ENCODE measurements at places on chromosomes 7 and 10. TPM values are rescaled to one million over a fixed set of nuclear protein-coding genes. Genes with fewer than 3 reads are reported as not detected.

The DPYSL4 gene
- polyA plus RNA-seq = 4.6 TPM

The PIP gene
- not detected for polyA plus RNA-seq

The ZNF488 gene
- 2.2 TPM for polyA plus RNA-seq

The UTF1 gene
- not detected for polyA plus RNA-seq

The TWIST1 gene
- 0.61 TPM for polyA plus RNA-seq

The APBB1IP gene
- polyA plus RNA-seq = 3.3 TPM

The ZNF804B gene
- 0.04 TPM for polyA plus RNA-seq

The FAM13C gene
- polyA plus RNA-seq = 5.7 TPM

The AGBL3 gene
- polyA plus RNA-seq = 4.4 TPM

DNA sequence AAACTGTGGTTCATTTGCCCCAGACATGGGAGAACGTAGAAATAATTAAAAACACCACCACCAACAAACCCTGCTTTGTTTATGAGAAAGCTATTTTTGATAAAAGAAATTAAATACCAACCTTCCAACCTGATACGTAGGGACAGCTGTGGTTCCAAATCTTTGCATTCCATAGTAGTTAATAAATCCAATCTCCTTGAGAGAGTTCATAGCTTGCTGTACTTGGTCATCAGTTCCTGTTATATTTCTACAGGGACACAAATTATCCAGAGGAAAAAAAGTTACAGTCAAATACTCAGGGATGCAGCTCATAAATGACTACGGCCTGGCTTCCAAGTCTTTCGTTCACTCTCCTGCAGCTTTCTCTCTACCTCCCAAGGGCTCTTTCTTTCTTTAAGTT lies 41.1 kb downstream of the PUS7 start:
- no peak for DNase-seq
- H3K36me3 ChIP-seq = peaks cover 18% of the 10 kb centered on the region
- H3K4me3 ChIP-seq = no peak overlapping the region
- H3K27me3 ChIP-seq = no peaks in the 10 kb centered on the region
- H3K27ac ChIP-seq = no peak overlapping the region

- H3K4me3 ChIP-seq = no peak overlapping the region
- no peaks in the 10 kb centered on the region for H3K36me3 ChIP-seq
- no peaks in the 10 kb centered on the region for H3K4me1 ChIP-seq
These were observed 82.6 kb downstream of the PTPRE start for GRCh38 chr10:127989481-127990012.

- H3K4me3 ChIP-seq = no peak overlapping the region
- peaks cover 18% of the 10 kb centered on the region for H3K4me1 ChIP-seq
- no peak overlapping the region for H3K27ac ChIP-seq
- no peaks in the 10 kb centered on the region for H3K27me3 ChIP-seq
- H3K36me3 ChIP-seq = no peaks in the 10 kb centered on the region
These were observed 25.7 kb downstream of the NEUROD6 start for GRCh38 chr7:31314781-31315180.

DNA sequence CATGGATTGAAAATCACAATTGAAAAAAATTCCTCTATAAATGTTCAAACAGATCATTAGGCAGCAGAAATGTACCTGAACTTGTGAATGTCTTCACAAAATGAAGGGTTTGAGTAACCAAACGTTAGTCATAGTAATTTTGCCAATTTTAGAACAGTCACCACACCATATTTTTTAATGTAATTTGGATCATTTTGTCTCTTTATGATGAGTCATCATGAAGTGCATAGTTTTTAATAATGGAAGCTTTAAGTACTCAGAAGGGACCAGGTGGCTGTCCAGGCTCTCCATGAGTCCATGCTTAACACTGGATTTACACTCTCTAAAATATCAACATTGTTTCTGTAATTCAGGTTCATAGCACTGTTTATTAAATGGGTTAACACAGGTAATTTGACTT lies 219.2 kb downstream of the ETV1 start:
- H3K27ac ChIP-seq = no peak overlapping the region
- no peak overlapping the region for H3K4me3 ChIP-seq
- H3K27me3 ChIP-seq = no peaks in the 10 kb centered on the region
- H3K36me3 ChIP-seq = no peaks in the 10 kb centered on the region
- no peaks in the 10 kb centered on the region for H3K4me1 ChIP-seq
- no peak for DNase-seq

GRCh38 chr7:42858570-42858969 lies 53.3 kb downstream of the C7orf25 start:
- H3K27me3 ChIP-seq = peaks cover 4% of the 10 kb centered on the region
- no peaks in the 10 kb centered on the region for H3K4me1 ChIP-seq
- H3K27ac ChIP-seq = no peak overlapping the region
- H3K36me3 ChIP-seq = no peaks in the 10 kb centered on the region
- no peak for DNase-seq

DNA sequence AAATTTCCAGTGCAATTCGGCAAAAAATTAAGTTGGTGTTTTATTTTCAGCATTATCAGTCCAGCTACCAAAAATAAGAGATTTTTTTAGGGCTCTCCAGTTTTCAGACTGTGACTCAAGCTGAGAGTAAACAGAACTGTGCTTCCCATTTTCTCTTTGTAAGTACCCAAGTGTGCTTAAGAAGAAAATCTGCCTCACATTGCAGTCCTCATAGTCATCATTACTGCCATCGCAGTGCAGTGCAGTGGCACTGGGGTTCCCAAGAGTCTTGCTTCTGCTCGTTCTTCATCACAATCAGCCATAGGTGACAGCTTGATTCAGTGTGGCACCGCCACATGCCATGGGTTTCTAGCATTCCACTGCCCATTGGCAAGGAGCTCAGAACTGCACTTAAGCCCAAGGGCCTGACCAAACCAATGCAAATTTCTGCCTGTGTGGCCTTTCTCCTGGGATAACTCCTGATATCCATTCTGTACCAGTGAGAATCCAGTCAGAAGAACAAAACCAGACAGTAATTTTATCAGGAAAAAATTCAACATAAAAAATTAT lies 25.6 kb upstream of the ERCC6 start:
- H3K4me3 ChIP-seq = no peak overlapping the region
- H3K27ac ChIP-seq = no peak overlapping the region
- H3K4me1 ChIP-seq = no peaks in the 10 kb centered on the region
- H3K36me3 ChIP-seq = no peaks in the 10 kb centered on the region
- DNase-seq = no peak

DNA sequence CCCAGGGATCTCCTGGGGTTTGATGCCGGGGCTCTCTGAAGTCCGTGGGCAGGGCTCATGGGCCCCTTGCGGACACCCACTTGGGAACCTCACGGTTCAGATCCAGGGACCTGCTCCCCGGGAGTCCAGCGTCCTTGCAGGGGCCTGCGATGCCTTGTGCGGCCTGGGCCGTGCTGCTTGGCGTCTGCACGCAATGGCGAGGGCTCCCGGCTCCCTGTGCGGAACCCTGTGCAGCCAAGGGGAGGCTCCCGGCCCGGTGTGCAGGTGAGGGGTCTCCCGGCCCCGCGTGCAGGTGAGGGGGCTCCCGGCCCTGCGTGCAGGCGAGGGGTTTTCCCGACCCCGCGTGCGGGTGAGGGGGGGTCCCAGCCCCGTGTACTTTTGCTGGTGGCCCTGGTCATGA lies 146.7 kb downstream of the DNAJB6 start:
- no peaks in the 10 kb centered on the region for H3K36me3 ChIP-seq
- no peaks in the 10 kb centered on the region for H3K4me1 ChIP-seq
- DNase-seq = no peak
- H3K4me3 ChIP-seq = no peak overlapping the region

GRCh38 chr7:424961-425793 lies 94.5 kb downstream of the PDGFA start:
- no peaks in the 10 kb centered on the region for H3K36me3 ChIP-seq
- no peaks in the 10 kb centered on the region for H3K27me3 ChIP-seq
- H3K4me3 ChIP-seq = no peak overlapping the region
- no peak overlapping the region for H3K27ac ChIP-seq
- DNase-seq = no peak

DNA sequence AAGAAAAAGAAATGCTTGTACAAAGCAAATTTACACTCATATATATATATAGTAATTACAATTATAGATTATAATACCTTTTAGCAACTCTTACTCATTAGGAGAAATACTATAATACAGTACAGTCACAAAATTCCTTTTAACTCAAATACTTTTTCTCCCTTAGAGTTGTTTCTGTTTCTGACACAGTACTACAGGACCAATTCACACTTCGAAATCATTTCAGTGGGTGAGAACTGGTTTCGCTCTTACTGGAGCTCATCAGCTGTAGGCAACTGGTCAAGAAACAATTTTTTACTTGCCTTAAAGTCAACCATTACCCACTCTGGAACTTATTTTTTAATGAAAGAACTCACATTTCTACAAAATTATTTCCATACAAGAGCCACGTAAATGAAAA lies 6.0 kb downstream of the CCDC186 start:
- H3K4me3 ChIP-seq = no peak overlapping the region
- no peaks in the 10 kb centered on the region for H3K4me1 ChIP-seq
- no peak overlapping the region for H3K27ac ChIP-seq
- H3K27me3 ChIP-seq = no peaks in the 10 kb centered on the region
- DNase-seq = no peak

- H3K27ac ChIP-seq = no peak overlapping the region
- H3K27me3 ChIP-seq = peaks cover 2% of the 10 kb centered on the region
- no peaks in the 10 kb centered on the region for H3K4me1 ChIP-seq
- H3K4me3 ChIP-seq = no peak overlapping the region
- no peaks in the 10 kb centered on the region for H3K36me3 ChIP-seq
These were observed 95.0 kb upstream of the SLC26A5 start for GRCh38 chr7:103541026-103541425.

DNA sequence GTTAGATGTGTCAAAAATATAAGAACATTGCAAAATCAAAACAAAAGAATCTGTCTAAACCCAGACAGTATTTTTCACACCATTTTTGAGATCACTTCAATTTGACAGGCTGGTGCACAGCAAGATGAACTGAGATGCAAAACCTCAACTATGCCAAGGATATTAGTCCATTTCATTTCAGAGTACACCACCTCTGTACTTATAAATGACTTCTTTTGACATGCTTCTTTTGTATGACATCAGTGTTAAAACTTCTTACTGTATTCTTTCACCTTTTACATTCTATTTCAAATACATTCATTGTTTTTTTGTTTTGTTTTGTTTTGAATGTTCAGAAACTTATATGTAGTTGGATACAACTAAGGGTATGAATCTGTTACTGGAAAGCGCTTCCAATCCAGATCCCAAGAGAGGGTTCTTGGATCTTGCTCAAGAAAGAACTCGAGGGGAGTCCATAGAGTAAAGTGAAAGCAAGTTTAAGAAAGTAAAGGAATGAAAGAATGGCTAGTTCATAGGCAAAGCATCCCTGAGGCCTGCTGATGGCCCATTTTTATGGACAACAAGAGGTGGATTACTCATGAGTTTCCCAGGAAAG lies 23.5 kb upstream of the GPR141 start:
- H3K27ac ChIP-seq = no peak overlapping the region
- no peaks in the 10 kb centered on the region for H3K36me3 ChIP-seq
- H3K27me3 ChIP-seq = no peaks in the 10 kb centered on the region

DNA sequence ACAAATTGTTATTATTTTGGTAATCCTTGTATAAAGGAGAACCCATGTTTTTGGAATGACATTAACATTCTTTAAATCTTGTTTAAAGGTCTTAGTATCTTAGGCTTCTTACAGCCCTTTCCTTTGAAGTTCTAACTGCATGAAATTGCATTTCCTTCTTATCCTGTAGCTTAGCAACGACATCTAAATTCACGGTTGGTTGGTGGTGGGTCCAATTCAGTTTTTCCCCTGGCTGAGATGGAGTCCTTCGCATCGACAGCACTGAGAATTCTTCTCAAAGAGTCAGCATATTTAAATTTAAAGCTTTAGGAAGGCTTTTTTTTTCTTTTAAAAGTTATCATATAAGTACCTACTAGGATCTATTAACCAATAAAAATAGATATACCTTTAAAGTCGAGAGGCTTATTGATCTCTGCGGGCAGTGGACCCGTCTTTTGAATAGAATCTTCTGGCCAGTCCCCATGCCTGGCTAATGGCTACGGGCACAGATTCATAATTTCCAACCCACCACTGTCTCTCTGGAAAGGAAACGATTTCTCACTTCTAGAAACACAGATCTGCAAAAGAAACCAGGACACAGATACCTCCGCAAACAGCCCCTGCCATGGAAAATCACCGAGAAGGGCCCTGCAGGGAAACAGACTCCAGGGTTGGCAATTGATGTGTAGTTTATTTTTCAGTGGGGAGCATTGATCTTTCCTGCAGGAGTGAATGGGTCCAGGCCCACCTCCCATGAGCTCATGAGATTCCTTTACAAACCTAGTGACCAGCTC lies 63.4 kb downstream of the RAMP3 start:
- H3K4me3 ChIP-seq = no peak overlapping the region
- no peaks in the 10 kb centered on the region for H3K4me1 ChIP-seq
- DNase-seq = no peak
- no peaks in the 10 kb centered on the region for H3K36me3 ChIP-seq
- H3K27ac ChIP-seq = no peak overlapping the region

DNA sequence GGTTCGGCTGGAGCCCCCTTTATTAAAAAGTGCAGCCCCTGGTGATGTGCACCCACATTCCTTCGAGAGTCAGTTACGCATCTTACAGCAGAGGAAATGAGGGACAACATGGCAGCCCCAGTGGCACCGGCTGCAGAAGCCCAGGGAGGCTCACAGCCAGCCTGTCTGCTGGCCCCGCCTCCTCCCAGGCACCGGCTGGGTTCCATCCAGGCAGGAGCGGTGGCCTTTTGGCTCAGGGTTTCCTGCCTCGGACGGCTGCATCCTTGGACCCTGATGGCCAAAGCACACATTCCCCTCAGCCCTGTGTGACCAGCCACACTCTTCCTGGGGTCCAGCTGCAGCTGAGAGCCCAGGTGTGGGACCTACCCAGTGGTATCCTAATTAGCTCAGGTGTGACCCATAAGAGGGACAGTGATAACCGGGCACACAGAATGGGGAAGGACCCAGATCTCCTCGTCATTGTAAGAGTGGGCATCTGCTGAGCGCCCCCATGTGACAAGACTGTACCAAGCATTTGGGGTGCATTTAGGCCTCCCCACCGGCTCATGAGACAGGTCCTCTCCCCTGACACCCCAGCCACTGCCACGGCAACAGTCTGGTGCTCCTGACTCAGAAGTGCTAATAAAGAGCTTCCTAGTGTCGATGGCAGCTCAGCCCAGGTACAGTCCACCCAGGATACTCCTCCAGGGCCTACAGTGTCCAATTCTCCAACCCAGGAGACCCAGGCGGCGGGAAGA lies 63.3 kb upstream of the CHST15 start:
- H3K4me3 ChIP-seq = no peak overlapping the region
- H3K27me3 ChIP-seq = peaks cover 4% of the 10 kb centered on the region
- no peak for DNase-seq
- H3K4me1 ChIP-seq = peaks cover 17% of the 10 kb centered on the region
- no peaks in the 10 kb centered on the region for H3K36me3 ChIP-seq
- H3K27ac ChIP-seq = no peak overlapping the region

- H3K27me3 ChIP-seq = no peaks in the 10 kb centered on the region
- H3K4me1 ChIP-seq = peaks cover 21% of the 10 kb centered on the region
- no peak overlapping the region for H3K4me3 ChIP-seq
- peak overlapping the region; percentile 30 for H3K27ac ChIP-seq
- DNase-seq = no peak
These were observed 40.2 kb downstream of the PDSS1 start for GRCh38 chr10:26737730-26738129.

- H3K27me3 ChIP-seq = no peaks in the 10 kb centered on the region
- H3K27ac ChIP-seq = no peak overlapping the region
These were observed 84.4 kb upstream of the NOBOX start for GRCh38 chr7:144487901-144488300.

GRCh38 chr10:24344279-24344678 lies 135.3 kb downstream of the KIAA1217 start:
- H3K27ac ChIP-seq = peak overlapping the region; percentile 25
- H3K36me3 ChIP-seq = no peaks in the 10 kb centered on the region
- DNase-seq = no peak
- no peaks in the 10 kb centered on the region for H3K27me3 ChIP-seq

- H3K27me3 ChIP-seq = no peaks in the 10 kb centered on the region
- no peak for DNase-seq
- no peak overlapping the region for H3K4me3 ChIP-seq
- no peaks in the 10 kb centered on the region for H3K4me1 ChIP-seq
- H3K36me3 ChIP-seq = no peaks in the 10 kb centered on the region
These were observed 159.5 kb upstream of the HGF start for GRCh38 chr7:81929386-81929785.

All from large intestine (tissue), 12 donors.